Adrenal gland (tissue), 19 donors: ENCODE measurements at places on chromosomes 16 and 17. TPM values are rescaled to one million over a fixed set of nuclear protein-coding genes. Genes with fewer than 3 reads are reported as not detected.

- DNase-seq, result peak; percentile 31
These were observed 301.9 kb downstream of the SOX9 start for GRCh38 chr17:72422505-72423285.

- no peak for DNase-seq
These were observed 73.4 kb downstream of the WSB1 start for GRCh38 chr17:27367121-27367981.

DNA sequence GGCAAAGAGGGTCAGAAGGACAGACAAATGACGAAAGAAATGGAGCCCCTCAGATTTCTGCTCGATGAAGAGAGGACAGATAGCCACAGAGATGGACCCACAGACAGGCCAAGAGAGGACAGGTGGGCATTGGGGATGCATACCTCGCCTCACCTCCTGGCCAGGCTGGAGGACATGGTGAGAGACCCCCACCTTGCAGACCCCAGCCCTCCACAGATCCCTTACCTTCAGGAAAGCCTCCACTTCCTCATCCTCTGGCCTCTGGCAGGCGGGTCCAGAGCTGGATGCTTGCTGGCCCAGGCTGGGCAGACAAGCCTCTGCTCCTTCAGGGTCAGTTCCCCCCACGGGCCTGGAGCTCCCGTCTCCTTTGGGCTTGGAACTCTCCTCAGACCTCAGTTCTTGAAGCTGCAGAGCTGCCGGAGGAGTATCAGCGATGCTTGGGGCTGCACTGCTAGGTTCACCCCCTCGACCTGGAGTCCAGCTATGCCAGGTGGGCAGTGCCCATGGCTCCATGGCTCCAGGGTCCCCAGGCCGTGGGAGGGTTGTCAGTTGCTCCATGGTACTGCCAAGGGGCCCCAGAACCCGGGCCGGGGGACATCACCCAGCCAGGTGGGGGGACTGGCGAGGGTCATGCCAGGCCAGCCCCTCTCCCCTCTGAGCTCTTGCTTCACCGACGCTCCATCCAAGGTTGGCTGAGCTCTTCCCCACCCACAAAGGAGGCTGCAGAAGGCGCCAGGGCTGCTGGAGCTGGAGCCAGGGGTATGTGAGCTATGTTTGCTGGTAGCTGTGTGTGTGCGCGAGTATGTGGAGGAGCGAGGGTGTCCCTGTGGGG lies 1.0 kb downstream of the TSPOAP1 start:
- no peak for DNase-seq

DNA sequence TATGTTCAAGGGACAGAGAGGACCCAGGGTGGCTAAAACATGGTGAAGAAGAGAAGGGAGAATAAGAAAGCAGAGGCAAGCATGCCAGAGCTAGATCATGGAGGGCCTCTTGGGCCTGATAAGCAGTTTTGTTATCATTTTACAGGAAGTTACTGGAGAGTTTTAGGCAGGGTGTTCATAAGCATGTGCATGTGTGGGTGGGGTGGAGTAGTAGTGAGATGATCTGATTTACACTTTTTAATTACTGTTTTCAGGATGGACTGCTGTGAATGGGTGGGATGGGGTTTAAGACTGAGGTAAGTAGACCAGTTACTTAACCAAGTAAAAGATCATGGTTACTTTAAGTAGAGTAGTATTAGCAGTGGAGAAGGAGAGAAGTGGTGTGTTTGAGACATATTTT lies 173.6 kb downstream of the PHKB start:
- no peak for DNase-seq

DNA sequence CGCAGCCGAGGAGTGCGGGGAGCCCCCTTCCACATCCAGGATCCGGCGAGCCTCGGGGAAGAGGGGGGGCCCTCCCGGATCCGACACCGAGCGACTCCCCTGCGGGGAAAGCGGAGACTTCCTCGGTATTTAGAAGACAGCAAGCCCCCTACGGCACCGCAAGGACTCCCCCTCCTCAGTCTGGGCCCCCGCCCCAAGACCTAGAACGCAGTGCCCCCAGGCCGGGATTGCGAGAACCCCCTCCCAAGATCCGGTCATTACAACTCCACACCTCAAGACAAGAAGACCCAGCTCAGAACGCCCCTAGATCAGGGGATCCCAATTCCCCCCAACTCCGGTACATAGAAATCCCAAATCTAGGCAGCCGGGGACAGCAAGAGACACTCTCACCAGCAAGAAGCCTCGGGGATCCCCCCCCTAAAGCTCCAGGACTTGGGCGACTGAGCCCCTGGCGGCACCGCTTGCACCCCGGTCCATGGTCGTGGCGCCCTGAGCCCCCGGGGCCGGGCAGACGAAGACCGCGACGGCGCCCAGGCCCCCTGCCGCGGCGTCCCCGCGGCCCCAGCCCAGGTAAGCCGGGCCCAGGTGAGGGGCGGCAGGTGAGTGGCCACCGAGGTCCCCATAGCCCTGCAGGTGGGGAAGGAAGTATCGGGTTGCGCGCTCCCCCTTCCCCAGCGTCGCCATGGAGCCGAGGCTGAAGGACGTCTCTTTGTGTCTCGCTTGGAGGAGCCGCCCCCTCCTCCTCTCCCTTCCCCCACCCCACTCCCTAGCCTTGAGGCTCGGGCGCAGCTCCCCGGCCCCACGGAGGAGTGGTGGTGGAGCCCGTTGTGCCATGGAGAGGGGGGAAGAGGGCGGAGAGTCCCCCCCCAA lies 641 bp downstream of the SBK1 start:
- peak; percentile 22 for DNase-seq

GRCh38 chr17:50519141-50519834 lies 11.0 kb downstream of the MYCBPAP start:
- no peak for DNase-seq

DNA sequence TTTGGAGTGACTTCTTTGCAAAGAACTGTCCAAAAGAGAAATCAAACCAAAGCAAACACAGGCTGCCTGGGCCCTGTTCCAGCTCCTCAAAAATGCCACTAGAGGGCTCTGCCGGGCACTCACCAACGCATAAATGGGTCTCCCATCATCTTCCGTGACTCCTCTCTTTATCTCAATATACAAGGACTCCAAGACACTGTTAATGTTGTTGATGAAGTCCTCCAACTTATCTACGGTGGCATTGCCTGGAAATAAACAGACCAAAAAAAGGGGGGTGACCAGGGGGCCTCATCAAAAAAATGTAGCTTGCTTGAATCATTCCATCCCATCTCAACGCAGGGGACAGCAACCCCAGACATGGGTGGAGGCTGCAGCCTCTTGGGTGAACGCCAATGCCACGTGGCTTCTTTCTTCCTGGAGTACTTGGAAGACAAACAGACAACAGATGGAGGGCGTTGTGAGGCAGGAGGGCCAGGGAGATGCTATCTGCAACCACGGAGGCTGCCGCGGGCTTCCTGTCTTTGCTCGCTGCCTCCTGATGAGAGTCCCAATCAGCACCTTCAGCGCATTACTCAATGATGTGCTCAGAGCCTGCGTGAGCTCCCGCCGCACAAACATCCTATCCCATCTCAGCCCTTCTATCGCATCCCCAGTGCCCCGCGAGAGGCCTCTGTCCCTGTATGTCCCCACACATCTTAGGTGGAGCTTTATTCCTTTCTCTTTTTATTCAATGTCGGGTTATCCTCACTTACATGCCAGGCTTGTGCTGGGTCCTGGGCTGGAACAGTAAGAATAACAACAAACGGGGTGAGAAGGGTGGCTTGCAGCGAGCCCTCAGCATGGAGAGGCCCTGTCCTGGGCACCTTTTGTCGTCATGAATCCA lies 32.0 kb downstream of the KDM8 start:
- peak; percentile 90 for DNase-seq

- no peak for DNase-seq
These were observed 183.1 kb downstream of the C16orf95 start for GRCh38 chr16:87133966-87134627.

DNA sequence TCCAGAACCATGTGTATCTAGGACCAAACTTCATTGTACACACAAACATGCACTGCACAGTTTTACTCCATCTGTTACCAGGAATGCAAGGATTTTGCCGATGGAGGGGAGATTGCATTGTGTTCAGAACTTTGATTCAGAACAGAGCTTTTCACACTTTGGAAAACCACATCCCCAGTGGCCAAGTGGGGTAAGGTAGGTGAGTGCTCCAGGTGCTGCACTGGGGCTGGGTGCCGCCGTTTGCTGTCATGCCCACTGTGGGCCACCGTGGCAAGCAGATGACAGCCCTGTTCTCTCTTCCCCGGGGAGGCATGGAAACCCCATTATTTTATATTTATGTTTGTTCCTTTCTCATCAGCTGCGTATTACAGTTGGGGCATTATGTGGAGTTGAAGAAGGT lies 29.3 kb upstream of the JPH3 start:
- DNase-seq, result no peak

DNA sequence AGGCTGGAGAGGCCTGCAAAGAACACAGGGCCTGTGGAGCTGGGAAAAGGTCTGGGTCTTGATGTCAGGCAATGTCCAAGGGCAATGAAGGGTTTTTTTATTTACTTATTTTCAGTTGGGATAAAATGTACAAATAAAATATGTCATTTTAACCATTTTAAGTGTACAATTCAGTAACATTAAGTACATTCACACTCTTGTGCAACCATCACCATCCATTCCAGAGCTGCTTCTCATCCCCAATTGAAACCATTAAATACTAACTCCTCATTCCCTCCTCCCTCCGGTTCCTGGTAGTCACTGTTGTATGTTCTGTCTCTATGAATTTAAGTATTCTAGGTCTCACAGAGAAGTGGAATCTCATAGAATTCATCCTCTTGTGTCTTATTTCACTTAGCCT lies 444.7 kb downstream of the HS3ST3B1 start:
- no peak for DNase-seq

DNA sequence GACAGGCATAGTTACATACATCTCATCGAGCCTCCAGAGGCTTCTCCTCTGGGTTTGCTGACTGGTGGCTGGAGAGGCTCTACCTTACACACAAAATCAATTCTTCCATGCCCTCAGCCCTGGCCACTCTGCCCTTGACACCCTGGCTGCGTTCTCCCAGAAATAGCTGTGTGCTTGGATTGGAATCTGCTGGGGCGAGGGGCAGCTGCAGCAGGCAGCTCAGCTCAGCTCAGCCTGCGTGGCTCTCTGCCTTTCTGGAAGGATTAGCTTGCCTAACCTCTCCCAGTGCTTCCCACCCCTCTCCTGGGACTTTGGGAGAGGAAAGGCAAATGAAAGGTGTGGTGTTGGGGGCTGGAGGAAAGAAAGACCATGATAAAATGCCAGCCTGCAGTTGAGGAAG lies 216.1 kb downstream of the ENGASE start:
- no peak for DNase-seq

Gene BFAR
- total RNA-seq, result 48.4 TPM

Gene CACNG1
- total RNA-seq, result 0.39 TPM

Gene TNFRSF17
- not detected for total RNA-seq

Gene ZNF469
- total RNA-seq, result 1.8 TPM

Gene CACNA1G
- 0.26 TPM for total RNA-seq

Gene CYLD
- 41.1 TPM for total RNA-seq

Gene HIGD1B
- total RNA-seq, result not detected

Gene REXO5
- 10.1 TPM for total RNA-seq

Gene HBQ1
- total RNA-seq, result not detected

Gene SLC52A1
- not detected for total RNA-seq

Gene ZFP3
- total RNA-seq, result 6.9 TPM

Gene PDP2
- total RNA-seq, result 27.8 TPM
